Brain (organoid and tissue), 16 donors: ENCODE measurements at places on chromosomes 7 and 10. TPM values are rescaled to one million over a fixed set of nuclear protein-coding genes. Genes with fewer than 3 reads are reported as not detected.
A peak's percentile ranks its signal among the peaks of the same experiment; 100 is the strongest.

- no peak for DNase-seq
Measured at GRCh38 chr7:50492770-50493519, 42.8 kb upstream of the FIGNL1 start.

Gene TLX1
- polyA plus RNA-seq: not detected

DNA sequence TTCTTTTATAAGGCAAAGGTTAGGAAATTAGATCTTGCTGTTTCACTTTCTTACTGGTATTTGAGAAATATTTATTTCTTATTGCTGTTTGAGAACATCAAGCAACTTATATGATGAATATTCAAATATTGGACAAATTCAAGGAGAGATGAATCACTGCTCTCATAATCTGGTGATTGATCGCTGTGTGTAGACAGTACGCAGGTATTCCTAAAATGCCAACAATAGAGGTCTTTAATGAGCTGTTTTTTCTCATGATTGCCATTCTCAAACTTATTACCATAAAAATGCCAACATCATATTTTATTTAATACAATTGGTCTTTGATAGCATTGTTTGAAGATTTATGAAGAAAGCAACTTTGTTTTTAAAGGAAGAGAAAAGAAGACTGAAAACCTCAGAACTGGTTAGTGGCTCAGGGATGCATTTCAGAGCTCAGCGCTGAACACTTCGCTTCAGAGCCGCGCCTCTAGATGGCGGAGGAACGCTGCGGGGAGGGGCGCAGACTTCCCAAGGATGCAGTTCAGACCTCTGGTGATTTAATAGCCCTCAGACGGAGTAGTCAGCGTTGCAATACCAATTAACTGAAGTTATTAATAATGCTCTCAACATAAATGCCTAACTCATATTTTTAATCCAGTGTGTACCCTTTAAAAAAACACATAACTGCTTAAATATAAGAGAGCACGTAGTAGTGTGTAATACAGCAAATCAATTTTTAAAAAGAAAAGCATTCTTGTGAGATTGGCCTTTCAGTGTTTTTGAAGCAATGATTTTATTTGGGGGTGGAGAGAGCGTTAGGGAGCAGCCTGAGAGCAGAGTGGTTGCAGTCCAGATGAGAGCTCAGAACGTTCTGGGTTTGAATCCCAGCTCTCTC is 38.5 kb upstream of the STEAP4 start:
- DNase-seq: peak; percentile 70

GRCh38 chr7:194252-195009 is 2.1 kb downstream of the FAM20C start:
- peak; percentile 40 for DNase-seq

DNA sequence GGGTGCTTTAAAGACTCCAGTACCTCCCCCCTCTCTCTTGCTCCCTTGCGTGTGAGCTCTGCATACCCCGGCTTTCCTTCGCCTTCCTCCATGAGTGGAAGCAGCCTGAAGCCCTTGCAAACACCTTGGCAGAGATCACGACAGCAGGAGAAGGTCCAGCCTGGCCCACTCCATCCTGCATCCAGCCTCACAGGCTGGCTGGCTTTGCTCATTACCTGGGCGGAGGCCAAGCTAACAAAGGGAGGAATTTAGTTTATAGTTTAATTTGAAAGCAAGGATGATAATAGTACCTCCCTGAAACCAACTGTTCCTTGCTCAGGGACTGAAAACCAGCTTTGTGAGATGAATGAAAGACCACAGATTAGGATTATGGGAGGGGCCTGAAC is 99.4 kb downstream of the PRKAG2 start:
- DNase-seq: no peak

DNA sequence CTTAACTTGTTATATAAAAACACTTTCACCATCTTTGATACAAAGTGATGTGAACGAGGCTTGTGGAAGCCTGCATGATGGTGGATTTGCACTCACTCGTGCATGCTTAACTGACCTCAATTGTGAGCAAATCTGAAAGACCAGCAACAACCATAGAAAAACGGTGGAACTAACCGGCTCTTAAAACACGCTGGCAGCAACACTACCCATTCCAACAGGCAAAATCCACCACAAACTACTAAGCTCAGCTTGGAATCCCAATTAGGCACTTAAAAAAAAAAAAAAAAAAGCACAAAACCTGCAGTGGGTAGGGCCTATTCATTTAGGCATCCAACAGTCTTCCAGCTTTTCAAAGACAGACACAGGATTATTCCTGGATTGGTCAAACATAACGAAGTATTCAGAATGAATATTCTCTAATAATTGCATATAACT is 1.8 kb downstream of the GDI2 start:
- DNase-seq: peak; percentile 68

Gene PAOX
- polyA plus RNA-seq: 7.9 TPM

- no peak for DNase-seq
Measured at GRCh38 chr7:16636555-16637101, 8.9 kb downstream of the ANKMY2 start.

Gene CFAP70
- 1.4 TPM for polyA plus RNA-seq

DNA sequence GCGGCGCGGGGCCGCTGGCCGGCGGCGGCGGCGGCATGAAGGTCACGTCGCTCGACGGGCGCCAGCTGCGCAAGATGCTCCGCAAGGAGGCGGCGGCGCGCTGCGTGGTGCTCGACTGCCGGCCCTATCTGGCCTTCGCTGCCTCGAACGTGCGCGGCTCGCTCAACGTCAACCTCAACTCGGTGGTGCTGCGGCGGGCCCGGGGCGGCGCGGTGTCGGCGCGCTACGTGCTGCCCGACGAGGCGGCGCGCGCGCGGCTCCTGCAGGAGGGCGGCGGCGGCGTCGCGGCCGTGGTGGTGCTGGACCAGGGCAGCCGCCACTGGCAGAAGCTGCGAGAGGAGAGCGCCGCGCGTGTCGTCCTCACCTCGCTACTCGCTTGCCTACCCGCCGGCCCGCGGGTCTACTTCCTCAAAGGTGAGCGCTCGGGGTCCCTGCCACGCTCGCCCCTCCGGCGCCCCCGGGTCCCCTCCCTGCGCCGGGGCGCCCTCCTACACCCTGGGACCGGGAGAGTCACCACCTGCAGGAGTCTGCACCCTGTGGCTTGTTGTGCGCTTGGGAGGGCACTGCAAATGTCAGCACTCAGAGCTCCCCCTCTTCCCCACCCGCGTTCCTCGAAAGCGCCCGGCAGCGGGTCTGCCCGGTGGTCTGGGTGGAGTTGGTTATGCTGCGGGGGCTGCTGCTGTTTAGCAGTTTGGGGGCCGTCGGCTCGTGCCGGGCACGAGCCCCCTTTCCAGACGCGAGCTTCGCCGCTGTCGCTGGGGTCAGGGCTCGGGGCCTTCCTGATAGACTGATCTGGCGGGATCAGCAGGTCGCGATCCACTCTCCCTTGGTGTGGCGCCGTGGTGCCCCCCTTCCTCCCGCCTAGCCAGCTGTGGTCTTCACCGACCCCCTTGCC is 627 bp downstream of the DUSP5 start:
- peak; percentile 77 for DNase-seq

GRCh38 chr10:17805921-17806577 is 3.1 kb upstream of the MRC1 start:
- no peak for DNase-seq

GRCh38 chr10:22649390-22649841 is 65.0 kb downstream of the PIP4K2A start:
- no peak for DNase-seq

DNA sequence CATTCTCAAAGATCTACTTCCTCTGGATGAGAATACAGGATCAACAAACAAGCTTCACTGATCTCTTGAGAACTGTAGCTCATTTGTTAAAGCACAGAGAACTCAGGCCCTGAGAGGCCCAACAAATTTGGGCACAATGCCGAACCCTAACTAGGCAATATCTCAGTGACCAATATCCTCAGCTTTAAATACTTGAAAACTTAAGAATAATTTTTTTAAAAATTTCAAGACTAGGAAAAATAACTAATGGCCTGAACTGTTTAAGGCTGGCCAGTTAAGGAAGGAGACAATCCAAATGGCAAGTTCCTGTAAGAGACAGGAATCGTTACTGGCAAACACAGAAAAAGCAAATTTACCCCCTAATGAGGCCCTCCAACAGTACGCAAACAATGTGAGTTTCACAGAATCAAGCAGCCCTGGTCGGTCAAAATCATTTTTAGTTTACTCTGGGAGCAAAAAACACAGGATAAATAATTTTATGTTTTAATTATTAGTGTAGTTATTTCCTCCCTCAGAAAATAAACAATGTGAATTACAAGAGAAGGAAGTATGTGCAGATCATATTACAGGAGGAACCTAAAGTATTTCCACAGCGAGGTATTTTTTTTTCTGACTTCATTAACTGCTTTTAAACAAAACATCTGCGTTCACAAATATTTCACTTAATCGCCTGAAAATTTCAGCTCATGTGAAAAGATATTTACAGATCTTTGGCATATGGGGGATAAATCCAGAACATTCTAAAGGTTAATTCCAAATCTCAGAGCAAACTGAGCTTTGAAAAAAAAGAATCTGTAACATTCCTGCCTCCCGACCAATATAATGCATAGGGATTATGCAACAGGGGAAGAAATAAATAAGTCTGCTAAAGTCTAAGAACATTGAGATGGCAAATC is 39.5 kb downstream of the NT5C2 start:
- peak; percentile 40 for DNase-seq

GRCh38 chr7:133461421-133461820 is 208.5 kb downstream of the EXOC4 start:
- DNase-seq: no peak

Gene RFC2
- 83.2 TPM for polyA plus RNA-seq

Gene LLCFC1
- polyA plus RNA-seq: not detected

- peak; percentile 47 for DNase-seq
Measured at GRCh38 chr10:120260456-120260855, 196.6 kb upstream of the PLPP4 start.

DNA sequence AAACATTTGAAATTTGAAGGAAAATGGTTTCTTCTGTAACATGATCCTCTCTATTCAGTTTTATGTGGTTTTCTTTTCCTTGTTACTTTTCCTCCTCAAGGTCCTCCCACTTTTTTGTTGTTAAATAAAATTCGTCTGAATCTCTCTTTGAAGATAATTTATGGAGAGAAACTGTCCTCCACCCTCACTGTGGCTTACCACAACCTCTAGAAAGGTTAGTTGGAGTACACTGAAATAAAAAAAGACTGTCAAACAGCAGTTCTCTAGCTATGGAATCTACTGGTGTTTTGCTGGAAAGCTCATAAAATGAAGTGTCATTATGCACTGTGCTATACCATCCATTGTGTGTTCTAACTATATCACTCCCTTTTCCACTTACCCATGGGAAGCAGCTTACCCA is 189.4 kb downstream of the HDAC9 start:
- DNase-seq: no peak

DNA sequence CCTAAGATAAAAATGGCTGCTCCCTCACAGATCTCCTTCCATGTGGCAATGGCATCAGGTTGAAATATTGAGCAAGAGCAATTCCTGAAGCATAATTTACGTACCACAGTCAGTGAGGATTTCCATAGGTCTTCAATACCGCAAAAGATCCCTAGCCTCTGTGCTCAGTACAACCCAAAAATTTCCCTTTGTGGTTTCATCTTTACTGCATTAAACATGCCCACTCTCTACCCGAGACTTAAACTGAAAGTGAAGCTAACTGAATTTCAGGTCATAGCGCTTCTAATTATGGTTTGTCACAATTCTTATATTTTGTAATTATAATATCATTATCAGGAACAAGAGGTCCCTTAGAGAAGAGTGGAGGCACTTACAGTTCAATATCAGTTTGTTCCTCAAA is 1071.1 kb downstream of the XPNPEP1 start:
- DNase-seq: no peak

Gene LAMB4
- not detected for polyA plus RNA-seq

DNA sequence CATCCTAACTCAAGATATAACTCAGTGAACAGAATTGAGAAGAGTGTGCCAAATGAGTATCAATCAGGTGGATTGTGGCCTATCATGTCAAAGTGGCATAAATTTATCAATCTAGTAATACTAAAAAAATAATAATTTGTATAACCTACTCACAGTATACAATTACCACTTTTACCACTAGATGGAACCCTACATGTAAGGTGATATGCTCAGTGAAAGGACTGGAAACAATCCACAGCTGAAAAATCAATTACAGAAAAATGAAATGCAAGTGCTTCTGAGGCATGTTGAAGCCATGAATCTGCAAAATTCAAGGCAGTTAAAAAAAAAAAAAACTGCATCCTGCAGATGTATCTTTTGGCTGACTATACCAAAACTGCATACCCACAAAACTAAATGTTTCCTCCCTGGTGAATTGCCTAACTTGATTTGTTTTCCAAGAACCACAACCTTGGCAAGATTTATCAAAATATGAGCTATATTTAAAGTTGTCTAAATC is 13.9 kb downstream of the ARHGAP19 start:
- peak; percentile 83 for DNase-seq

GRCh38 chr10:71998840-71999194 is 34.6 kb downstream of the CHST3 start:
- no peak for DNase-seq

- DNase-seq: no peak
Measured at GRCh38 chr10:19904202-19904661, 88.0 kb downstream of the PLXDC2 start.

DNA sequence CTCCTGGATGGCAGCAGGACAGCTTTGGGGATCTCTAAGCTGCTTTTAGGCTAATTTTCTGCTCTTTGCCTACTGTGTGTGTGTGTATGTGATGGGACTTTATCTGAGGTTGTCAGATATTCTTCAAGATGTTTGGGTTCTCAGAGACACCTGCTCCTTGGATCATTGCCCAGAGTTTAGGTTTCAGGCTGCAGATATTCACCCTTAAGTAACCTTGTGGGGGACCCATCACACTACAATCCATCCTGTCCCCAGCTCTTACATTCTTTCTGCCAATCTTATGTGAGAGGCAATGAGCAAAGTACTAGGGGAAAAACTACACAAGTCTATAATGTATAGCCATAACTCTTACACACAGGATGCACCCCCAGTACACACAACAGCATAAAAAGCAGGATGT is 263.0 kb upstream of the ZWINT start:
- DNase-seq: no peak
